Stimulated activated CD8-positive, alpha-beta memory T cell treated with anti-CD3 and anti-CD28 coated beads, Interleukin-15, amount 100 ng/mL, for 24 hours (primary cell): ENCODE measurements at places on chromosomes 2 and 18.

GRCh38 chr2:24809316-24810007 is 16.2 kb downstream of the CENPO start:
- DNase-seq, result no peak

DNA sequence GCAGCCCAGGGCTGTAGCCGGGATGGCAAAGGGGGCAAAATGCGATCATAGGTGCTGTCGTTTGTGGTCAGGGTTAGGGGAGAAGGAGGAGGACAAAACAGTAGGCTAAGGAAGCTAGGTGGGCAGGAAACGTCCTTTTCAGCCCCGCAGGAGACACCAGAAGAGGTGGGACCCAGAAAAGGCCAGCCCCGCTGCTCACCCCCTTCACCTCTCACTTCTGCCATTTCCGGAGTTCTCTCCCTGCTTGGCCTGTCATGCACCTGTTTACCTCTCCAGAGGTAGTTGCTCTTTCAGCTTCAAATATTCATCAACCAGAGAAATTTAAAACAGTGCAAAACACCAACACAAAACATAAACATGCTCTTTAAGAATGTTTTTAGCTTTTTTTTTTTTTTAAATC is 849 bp downstream of the AQP4 start:
- no peak for DNase-seq

- DNase-seq, result no peak
Measured at GRCh38 chr2:152126664-152127063, 27.8 kb upstream of the CACNB4 start.

DNA sequence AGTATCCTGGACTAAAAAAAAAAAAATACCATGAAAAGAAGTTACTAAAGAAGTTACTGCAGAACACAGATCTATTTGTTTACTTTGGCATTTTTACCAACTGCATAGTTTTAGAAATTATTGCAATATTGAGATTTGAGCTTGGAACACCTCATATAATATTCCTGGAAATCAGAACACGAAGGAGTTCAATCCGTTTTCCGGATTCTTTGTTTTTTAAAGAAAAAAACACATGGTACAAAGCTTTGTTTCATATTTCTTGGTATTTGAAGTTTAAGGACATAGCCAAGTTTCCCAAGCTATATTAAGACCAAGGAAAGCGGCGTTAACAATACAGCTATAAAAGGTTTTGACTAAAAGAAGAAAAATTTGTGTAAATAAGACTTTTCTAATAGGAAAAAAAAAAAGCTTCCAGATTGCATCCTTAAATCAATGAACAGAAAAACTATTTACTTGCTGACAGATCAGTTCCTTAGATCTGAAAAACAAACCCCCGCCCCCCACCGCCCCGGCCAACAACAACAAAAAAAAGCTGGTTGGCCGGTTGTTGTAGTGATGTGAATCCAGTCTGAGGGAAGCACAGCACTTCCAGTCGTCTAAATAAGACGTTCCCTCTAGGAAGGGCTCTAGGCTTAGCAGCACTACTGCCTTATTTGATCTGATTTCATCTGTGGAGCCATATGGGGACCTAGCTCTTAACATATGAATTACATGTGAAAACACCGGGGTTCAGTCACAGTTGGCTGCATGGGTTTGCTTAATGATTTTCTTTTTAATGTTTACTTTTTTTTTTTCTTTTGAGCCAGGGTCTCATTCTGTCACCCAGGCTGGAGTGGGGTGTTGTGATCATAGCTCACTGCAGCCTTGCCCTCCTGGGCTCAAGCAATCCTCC is 2.5 kb upstream of the RHOB start:
- no peak for DNase-seq

- no peak for DNase-seq
Measured at GRCh38 chr2:172089005-172089504, 3.7 kb downstream of the DLX1 start.

GRCh38 chr2:119697290-119698020 is 18.5 kb downstream of the TMEM177 start:
- DNase-seq, result no peak

DNA sequence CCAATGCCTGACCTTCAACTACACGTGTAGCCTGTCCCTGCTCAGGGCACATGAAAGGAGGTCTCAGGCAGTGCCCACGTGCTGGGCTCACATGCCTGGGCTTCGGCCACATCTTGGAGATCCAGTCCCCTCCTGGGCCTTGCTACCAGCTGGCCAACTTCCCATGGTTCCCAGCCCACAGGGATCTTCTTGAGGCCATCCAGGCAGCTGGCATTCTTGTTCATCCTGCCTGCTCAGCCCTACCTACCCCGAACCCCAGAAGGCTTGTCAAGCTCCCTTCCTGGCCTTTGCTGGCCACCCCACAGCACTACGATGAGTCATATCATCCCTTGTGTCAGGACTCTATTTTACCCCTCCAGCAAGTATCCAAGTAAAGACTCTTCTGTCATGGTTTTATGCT is 97.1 kb downstream of the ZBTB7C start:
- no peak for DNase-seq

DNA sequence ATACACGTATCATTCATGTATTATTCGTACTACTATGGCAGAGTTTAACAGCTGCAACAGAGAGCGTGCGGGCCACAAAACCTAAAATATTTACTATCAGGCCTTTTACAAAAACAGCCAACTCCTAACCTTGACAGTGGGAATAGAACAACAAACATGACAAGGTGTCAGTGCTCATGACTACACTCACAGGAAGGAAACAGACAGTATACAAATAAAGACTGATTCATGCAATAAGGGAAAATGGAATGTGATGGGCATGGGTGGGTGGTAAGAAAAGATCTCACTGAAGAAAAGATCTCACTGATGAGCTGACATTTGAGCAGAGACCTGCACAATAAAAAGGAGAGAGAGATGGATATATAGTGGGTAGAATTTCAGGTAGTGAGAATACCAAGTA is 347.8 kb downstream of the ALK start:
- DNase-seq, result no peak

- DNase-seq, result no peak
Measured at GRCh38 chr18:10248738-10249137, 205.7 kb upstream of the APCDD1 start.
